Activated T-helper 17 cell treated with anti-CD3 and anti-CD28 coated beads, Interleukin-2, amount 50 U/mL, for 72 hours (primary cell): ENCODE measurements at places on chromosomes 4 and X. TPM values are rescaled to one million over a fixed set of nuclear protein-coding genes. Genes with fewer than 3 reads are reported as not detected.

Gene KLB
- total RNA-seq, result not detected

Gene FHIP1A
- total RNA-seq, result 3.1 TPM

Gene VCX
- total RNA-seq, result not detected

Gene PCDH19
- not detected for total RNA-seq

Gene HTN1
- not detected for total RNA-seq

Gene UGT8
- 0.82 TPM for total RNA-seq

Gene DKK2
- 0.19 TPM for total RNA-seq

Gene ADH7
- not detected for total RNA-seq

Gene HS6ST2
- 0.19 TPM for total RNA-seq

Gene KLHL13
- 0.24 TPM for total RNA-seq

Gene TMEM185A
- 15.1 TPM for total RNA-seq

Gene ARHGAP6
- total RNA-seq, result not detected

Gene ODAPH
- 0.87 TPM for total RNA-seq

Gene TACR3
- total RNA-seq, result not detected

Gene KLF3
- 4.3 TPM for total RNA-seq

Gene ITGB1BP2
- total RNA-seq, result 7.4 TPM

Gene TRO
- total RNA-seq, result 7.0 TPM

Gene MMRN1
- 0.17 TPM for total RNA-seq

Gene OTUD6A
- not detected for total RNA-seq

Gene ODAM
- not detected for total RNA-seq

Gene ADH1C
- total RNA-seq, result not detected
